ENCODE measurements at places on chromosomes 3 and 15. TPM values are rescaled to one million over a fixed set of nuclear protein-coding genes. Genes with fewer than 3 reads are reported as not detected.

The CD276 gene
- 7.3 TPM for polyA plus RNA-seq

The RLBP1 gene
- not detected for polyA plus RNA-seq

The SH2D7 gene
- not detected for polyA plus RNA-seq

The MORC1 gene
- not detected for polyA plus RNA-seq

The ANKRD34C gene
- 0.01 TPM for polyA plus RNA-seq

The FANCD2OS gene
- not detected for polyA plus RNA-seq

DNA sequence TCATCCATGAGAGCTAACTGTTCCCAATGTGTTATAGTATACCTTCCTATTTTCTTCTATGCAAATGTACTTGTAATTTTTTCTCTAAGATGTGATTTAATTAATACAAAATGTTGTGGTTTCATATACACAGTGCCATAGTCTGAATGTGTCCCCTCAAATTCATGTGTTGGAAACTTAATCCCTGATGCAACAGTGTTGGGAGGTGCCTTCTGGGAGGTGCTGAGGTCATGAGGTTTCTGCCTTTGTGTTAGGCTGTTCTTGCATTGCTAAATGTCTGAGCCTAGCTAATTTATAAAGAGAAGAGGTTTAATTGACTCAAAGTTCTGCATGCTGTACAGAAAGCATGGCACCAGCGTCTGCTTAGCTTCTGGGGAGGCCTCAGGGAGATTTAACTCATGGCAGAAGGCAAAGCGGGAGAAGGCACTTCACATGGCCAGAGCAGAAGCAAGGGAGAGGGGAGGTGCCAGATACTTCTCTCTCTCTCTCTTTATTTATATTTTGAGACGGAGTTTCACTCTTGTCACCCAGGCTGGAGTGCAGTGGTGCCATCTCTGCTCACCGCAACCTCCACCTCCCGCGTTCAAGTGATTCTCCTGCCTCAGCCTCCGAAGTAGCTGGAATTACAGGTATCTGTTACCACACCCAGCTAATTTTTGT lies 34.7 kb upstream of the BNIP2 start:
- DNase-seq = no peak

DNA sequence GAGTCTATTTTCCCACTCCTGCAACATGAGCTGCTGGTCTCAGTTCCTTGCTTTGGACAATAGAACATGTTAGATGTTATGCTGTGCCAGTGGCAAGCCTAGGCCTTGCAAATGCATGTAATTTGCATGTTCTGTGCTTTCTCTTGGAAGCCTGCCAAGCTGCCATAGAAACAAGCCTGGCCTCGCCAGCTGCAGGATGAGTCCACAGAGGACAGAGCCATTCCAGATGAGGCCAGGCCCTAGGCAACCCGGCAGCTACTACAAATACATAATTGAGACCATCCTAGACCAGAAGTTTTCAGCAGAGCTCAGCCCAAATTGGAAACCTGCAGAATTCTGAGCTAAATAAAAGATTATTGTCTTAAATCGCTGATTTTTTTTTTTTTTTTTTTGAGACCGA lies 39.6 kb downstream of the TRIM69 start:
- DNase-seq = no peak

DNA sequence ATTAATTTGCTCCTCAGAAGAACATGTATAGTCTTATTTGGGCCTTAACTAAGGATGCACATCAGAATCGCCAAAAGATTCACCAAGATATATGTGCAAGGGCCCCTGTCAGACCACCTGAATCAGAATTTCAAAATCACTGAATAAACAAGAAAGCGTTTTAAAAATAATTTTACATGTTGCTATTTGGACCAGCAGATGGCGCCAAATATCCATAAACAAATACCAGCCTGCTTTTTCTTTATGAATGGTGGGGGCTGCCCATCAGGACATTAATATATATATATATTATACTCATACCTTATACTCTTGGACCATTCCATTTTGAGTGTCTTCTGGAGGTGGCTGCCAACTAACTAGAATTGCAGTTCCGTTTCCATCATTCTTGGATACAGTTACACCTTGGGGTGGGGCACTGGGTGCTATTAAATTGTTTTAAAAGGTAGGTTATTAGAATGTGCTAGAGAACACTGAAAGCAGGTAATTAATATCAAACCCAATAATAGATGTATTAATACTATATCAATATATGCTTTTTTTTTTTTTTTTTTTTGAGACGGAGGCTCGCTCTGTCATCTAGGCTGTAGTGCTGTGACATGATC lies 1108.3 kb downstream of the ROBO1 start:
- no peak for DNase-seq

- no peak for DNase-seq
Observed at GRCh38 chr3:57029924-57030323, 30.5 kb upstream of the SPATA12 start.

GRCh38 chr15:40090774-40091455 lies 17.8 kb downstream of the BMF start:
- no peak for DNase-seq

GRCh38 chr15:34271493-34271892 lies 46.7 kb downstream of the EMC4 start:
- no peak for DNase-seq

GRCh38 chr15:58999694-59000093 lies 12.2 kb downstream of the RNF111 start:
- DNase-seq = no peak

GRCh38 chr3:127964053-127964452 lies 49.0 kb downstream of the KBTBD12 start:
- no peak for DNase-seq

GRCh38 chr15:52796228-52796521 lies 6.0 kb upstream of the ONECUT1 start:
- DNase-seq = no peak

GRCh38 chr3:145951441-145951840 lies 209.5 kb downstream of the PLOD2 start:
- no peak for DNase-seq

DNA sequence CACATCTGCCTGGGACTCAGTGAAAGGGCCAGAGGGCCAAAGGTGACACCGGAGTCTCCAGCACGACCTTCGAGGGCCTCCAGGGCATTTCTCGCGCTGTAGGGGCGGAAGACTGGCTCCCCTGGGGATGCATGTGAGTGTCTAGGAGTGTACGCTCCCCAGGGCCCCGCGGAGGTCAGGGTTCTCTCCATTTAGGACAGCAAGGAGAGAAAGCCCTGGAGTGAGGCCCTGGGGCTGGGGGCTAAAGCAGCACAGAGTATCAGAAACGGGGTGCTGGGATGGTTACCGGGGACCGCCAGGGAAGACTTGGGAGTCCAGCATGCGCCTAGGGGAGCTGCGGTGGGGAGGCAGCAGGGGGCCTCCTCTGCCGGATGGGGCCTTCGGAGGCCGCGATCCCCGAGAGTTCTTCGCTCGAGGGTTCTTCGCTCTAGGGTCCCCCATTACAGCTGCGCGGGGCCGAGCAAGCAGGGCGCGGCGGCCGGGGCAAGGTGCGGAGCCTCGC lies 595 bp upstream of the APBA2 start:
- no peak for DNase-seq

DNA sequence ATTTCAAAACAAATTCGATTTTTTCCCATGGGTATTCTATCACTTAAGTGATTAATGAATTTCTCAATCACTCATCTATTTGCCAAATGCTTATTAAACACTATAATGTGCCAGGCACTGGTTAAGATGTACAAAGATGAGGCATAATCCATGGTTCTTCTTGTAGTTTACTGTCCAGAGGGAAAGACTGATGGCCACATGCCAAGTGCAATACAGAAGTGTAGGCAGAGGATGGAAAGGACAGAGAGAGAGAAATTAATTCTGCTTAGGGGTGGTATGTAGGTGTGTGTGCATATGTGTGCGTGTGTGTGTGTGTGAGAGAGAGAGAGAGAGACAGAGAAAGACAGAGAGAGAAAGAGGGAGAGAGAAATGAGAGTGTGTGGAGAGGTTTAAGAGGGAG lies 120.8 kb upstream of the CCNL1 start:
- DNase-seq = no peak

DNA sequence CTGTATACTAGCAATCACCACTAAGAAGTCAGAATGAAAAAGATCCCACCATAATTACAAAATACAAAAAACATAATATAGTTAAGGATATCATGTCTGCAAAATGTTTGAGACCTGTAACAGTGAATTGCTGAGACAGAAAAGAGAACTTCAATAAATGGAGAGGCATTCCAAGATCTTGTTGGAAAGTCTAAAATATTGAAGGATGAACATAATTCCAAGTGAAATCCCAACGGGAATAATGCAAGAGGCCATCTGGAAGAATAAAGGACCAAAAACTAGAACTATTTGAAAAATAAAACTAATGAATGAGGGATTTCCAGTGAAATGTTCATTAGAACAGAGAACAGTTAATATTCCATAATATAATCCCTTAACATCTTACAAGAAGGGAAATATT lies 110.9 kb downstream of the COL6A6 start:
- DNase-seq = no peak

DNA sequence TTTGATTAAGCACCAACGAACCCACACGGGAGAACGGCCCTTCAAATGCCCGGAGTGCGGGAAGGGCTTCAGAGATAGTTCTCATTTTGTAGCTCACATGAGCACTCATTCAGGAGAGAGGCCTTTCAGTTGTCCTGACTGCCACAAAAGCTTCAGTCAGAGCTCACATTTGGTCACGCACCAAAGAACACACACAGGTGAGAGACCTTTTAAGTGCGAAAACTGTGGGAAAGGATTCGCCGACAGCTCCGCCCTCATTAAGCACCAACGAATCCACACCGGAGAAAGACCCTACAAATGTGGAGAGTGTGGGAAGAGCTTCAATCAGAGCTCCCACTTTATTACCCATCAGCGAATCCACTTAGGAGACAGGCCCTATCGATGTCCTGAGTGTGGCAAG lies 8.7 kb downstream of the ZNF774 start:
- no peak for DNase-seq
